ENCODE measurements at places on chromosomes 1 and 21.
A peak's percentile ranks its signal among the peaks of the same experiment; 100 is the strongest.

DNA sequence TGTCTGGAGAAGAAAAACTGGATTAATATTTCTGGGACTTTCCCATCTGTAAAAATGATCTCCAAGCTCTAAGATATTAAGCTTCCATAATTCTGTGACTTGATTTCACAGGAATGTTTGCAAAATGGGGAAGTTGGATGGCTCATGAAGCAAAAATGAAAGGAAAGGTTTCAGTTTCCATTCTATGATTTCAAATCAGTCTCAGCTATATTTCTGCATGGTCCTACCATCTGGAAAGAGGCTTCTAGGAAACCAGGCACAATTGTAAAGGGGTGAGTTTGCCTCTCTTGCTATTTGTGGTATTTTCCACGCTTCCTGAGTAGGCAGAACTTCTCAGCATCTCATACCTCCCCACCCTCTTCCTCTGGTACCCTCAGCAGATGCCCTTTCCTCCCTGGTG lies 22.4 kb upstream of the ACTN2 start:
- no peak for DNase-seq

- DNase-seq, result no peak
Observed at GRCh38 chr1:18606443-18607288, 24.0 kb upstream of the PAX7 start.

GRCh38 chr1:31855038-31855845 lies 39.4 kb upstream of the SPOCD1 start:
- no peak for DNase-seq

DNA sequence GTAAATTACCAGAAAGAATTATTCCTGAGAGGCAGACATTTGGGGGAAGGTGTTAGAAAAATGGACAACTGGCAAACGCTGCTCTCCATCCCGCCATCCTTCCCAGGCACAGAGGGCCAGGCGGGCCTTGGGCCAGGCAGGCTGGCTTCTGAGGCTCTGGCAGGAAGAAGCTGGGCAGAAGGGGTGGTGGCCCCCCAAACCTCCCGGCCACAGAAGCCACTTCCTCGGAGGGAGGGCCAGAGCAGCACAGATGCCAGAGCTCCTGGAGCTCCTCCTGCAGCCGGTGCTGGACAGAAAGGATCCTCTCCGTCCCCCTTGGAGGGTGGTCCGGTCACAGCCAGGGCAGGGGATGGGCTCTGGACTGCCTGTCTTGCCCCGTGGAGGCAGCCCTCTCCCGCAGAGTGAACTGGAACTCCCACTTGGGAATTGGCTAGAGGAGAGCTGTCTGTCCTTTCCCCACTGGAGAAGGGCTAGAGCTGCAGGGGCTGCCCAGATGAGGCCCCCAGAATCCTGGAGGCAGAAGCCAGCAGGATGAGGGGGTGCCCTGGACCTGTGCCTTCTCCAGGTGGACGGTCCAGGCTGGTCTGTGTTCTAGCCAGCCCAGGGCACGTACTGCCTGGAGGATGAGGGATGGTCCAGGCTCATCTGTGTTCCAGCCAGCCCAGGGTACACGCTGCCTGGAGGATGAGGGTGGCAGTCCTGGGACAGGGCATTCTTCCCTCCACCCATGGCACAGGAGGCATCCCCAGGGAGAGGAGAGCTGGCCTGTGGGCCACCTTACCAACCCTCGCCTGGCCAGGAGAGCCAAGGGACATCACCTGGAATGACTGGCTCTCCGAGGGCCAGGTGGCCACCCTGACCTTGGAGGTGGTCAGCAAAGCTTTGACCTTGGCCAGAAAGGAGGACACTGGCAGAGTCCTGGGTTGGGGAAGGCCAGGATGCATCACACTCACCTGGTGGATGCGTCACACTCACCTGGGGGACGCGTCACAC lies 47.4 kb upstream of the ACTRT2 start:
- no peak for DNase-seq

DNA sequence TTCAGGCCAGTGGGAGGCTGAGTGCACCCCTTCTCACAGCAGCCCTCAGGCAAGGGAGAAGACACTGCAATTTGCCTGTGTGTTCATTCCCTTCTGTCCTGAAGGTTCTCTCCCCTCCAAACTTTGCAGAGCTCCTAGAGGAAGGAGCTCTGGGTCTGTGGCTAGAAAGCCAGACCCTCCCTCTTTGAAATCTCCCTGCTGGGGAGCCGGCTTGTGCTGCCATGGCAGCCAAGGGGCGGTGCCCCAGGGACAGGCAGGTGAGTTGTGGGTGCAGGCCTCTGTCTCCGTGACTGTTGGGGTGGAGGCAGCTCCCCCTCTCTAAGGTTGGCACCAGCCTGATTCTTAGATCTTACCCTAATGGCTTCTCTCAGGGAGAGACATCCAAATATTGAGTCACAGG lies 53.0 kb downstream of the OLFML2B start:
- no peak for DNase-seq

- no peak for DNase-seq
Observed at GRCh38 chr1:22309572-22309971, 142.1 kb upstream of the ZBTB40 start.

DNA sequence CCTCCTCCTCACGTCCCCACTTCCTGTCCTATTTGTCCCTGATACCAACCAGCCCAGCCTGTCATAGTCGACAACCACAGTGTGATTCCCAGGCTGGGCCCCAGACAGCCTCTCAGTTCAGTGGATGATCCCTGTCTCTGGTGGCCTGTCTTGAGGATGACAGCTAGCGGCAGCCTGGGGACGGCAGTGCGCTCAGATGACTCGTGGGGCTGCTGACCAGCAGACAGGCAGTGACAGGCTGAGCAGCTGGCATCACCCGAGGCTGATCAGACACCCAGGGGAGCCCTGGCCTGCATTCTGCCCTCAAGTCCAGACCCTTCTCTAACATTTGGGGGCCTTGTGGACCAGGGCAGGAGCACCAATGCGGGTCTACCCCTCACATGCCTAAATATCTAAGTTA lies 21.0 kb downstream of the NKAIN1 start:
- no peak for DNase-seq

DNA sequence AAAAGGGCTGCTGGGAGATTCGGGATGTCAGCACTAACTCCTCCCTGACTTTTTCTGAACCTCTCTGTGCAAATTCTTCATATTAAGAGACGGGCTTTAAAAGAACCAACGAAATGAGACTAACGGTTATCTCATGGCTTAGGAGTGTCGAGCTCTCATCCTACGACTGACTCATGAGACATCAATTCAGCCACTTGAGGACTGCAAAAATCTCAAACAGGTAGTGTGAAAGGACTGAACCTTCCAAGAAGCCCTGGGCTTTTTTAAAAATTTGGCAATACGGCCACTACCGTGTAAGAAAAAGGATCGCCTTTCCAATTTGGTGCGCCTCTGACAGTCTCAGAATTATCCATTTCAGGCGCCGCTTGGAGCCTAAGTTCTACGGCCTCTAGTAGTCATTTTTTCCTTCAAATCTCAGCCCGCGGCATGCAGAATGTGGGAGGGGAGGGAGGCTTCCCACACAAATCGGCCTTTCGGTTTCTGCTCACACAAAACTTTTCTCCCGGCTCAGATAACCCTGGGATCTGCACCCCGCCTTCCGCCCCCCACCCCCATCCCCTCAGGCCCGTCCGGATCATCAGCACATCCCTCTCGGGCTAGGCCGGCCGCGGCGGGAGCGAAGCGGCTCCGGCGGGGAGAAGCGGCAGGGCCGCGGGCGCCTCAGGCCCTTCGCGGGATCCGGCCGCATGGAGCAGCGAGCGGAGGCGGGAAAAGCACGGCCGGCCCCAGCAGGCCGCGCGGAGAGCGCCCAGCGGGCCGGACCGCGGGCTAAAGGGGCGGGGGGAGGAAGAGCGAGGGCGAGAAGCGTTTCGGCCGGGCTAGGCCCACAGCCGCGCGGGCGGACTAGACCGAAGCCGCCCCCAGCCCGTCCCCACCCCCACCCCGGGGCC lies 618 bp downstream of the HNRNPR start:
- DNase-seq, result peak; percentile 8

DNA sequence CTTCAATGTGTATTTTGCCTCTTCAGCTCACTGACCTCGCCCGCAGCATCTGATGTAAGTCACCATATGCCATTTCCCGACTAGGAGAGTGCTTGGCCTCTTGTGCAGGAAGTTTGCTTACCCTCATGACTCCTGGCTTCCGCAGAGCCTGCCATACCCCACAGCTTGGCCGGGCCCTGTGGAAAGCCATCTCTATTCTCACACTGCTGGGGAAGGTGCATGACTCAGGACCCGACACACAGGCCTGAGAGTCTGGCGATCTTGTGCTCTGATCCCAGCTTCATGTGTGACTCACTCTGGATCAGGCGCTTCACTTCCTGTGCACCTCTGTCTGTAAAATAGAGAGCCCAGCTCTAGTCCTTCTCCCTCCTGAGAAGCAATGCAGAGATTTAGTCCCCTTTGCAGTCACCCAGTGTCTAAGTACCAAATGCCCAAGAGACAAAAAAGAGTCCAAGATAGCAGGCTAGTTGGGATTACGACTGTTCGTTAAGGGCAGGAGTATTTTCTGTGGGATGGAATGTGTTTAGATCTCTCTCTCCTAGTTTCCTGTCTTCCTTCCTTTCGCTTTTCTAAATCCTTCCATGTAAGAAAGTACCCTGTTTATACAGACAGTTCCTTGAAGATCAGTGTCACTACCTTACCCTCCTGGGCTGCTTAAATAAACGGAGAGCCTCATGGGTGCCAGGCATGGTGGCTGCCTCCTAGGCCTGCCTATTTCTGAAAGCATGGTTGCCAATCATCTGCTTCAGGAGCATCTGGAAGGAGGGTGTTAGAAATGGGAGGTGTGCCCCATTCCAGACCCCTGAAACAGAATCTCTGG lies 62.8 kb upstream of the KIF26B start:
- DNase-seq, result no peak

GRCh38 chr1:28800324-28800723 lies 11.6 kb upstream of the OPRD1 start:
- DNase-seq, result no peak

Measured in activated CD4-positive, alpha-beta T cell treated with anti-CD3 and anti-CD28 coated beads, Interleukin-2, amount 50 U/mL, for 1 hour (primary cell).